ENCODE measurements at places on chromosomes 3 and 15.

GRCh38 chr15:50945725-50946124 lies 37.2 kb downstream of the AP4E1 start:
- no peak for DNase-seq

GRCh38 chr3:170780955-170781354 lies 89.0 kb downstream of the RPL22L1 start:
- no peak for DNase-seq

GRCh38 chr3:143224716-143225115 lies 105.1 kb downstream of the CHST2 start:
- DNase-seq, result peak; percentile 62

DNA sequence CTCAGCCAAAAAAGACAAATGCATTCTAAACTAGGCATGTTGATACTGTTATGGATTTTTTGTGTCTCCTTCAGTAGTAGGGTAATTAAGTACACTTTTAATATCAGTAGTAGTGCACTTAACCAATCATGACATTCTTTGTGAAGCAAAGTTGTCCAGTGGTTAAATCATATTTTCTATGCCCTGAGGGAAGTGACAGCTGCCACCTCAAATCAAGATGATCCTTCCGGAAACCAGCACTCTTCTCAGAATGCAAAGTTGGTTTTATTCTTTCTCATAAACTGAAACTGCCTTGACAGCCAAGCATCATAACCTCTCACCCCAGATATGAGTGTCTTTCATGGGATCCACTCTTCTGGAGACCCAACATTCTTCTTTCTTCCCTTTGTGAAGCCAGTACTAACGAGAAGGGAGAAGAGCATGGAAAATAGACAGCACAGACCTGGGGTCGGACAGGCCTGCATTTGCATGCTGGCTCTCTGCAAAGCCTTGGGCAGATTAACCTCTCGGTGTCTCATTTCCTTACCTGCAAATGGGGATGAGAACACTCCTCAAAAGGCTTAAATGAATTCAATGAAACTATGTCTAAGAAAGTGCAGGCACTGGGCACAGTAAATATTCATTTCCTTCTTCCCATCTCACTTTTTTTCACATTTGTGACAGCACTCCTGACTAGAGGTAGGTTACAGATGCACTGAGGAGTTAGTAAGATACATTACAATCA lies 13.2 kb downstream of the AAGAB start:
- DNase-seq, result no peak

- no peak for DNase-seq
These were observed 42.8 kb downstream of the BDH1 start for GRCh38 chr3:197512691-197513571.

DNA sequence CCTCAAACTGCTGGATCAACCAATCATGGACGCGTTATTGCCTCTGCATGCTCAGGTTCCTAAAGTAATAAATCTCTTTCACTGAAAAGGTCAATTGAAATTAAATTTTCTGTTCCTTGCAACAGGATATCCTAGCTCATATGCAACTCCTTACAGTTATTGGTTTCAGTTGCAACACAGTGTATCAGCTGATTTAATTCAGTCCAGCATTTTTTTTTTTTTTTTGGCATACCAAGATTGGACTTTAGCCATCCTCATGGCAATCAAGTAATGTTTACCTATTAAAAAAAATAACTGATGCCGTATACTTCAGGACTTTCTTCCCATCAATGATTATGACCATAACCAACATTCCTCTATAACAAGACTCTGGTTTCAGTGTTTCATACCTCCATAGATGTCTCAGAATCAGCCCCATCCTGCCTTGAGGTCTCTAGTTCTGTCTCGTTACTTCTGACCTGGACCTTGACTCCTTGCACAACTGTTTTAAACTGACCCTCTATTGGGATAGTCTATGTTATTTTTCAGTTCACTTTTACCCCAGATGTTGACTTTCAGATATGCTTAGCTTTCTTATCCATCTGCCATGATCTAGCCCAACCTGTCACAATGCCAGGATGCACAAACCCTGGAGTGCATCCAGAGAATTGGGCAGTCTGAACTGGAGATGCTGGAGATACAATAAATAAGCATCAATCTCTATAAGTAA lies 265.0 kb upstream of the GADL1 start:
- no peak for DNase-seq

GRCh38 chr3:42149975-42150374 lies 58.8 kb downstream of the TRAK1 start:
- no peak for DNase-seq

Measured in NCI-H146 (cell line).